ENCODE measurements at places on chromosomes 5 and 9. TPM values are rescaled to one million over a fixed set of nuclear protein-coding genes. Genes with fewer than 3 reads are reported as not detected.

Gene ENTREP1
- total RNA-seq: 3.8 TPM

Gene PAEP
- not detected for total RNA-seq

Gene SPEF2
- 3.8 TPM for total RNA-seq

DNA sequence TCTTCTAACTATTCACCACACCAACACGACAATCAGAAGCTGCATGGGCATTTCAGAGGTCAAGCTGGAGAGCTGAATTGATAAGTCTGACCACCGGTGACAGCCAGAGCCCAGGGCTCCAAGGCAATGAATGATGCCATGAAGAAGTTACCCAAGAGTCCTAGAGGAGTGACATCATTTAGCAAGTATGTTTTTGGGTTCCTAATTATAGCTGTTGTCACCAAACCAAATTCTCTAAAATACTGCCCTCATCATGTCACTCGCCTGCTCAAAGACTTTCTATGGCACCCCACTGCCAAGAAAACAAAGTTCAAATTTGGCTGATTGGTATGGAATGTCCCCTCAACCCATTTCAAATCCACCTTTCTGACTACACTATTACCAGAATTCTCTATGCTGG, 235.1 kb downstream of the SPOCK1 start:
- DNase-seq: no peak

- no peak for DNase-seq
These were observed 36.5 kb upstream of the NUDT12 start for GRCh38 chr5:103598997-103599566.

- no peak for DNase-seq
These were observed 285.3 kb downstream of the NR3C1 start for GRCh38 chr5:143118222-143118621.

DNA sequence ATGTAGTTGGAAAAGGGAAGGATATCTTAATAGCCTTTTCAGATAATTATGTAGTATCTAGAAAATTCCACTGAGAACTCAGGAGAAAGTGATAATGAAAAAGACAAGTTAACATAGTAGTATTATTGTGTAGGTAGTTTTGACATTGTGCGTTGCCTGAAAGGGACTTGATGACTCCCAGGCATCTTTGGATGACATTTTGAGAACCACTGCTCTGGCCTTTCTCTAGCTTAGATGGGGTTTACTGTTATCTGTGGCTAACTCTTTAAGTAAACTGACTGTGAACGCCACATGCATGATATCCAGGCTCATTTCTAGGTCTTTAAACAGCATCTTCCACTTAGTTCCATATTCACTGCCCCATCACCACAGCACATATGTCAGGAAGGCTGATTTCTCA, 14.4 kb upstream of the FYB1 start:
- no peak for DNase-seq

GRCh38 chr9:108568093-108568492, 287.7 kb downstream of the ACTL7B start:
- DNase-seq: no peak

DNA sequence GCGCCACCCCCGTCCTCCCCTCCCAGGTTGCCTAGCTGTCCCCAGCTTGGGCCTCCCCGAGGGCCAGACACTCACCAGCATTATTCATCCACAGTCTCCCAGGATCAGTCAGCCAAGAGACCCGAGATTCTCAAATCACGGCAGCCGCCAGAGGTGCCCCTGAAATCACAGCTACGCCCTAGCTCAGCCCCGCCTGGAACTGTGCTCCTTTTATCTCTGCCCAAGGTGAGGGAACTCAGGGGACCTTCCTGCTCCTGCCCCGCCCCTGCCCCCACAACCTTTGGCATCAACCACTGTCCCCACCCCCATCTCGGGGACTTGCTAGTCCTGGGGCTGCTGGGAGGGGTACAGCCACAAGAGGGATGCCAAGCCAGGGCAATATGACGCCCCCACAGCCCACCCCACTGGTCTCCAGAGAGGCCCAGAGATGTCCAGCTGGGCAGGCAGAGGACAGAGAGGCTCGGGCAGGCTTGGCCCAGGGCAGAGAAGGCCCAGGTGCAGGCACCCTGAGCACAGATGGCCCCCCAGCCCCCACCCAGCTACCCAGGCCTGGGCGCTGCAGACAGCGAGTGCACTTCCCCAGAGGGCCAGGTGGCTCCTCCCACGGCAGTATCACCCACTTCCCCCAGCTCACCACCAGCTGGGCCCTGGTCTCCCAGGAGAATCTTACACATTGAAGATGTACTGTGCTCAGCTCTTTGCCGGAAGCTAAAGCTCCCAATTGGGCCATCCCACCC, at the start of gene FUT7:
Gene FUT7, minus strand, starts transcription at position 185 of the 737 bp plus-strand sequence. Its CDS starts 97 bp downstream, at position 88.
- DNase-seq: no peak

DNA sequence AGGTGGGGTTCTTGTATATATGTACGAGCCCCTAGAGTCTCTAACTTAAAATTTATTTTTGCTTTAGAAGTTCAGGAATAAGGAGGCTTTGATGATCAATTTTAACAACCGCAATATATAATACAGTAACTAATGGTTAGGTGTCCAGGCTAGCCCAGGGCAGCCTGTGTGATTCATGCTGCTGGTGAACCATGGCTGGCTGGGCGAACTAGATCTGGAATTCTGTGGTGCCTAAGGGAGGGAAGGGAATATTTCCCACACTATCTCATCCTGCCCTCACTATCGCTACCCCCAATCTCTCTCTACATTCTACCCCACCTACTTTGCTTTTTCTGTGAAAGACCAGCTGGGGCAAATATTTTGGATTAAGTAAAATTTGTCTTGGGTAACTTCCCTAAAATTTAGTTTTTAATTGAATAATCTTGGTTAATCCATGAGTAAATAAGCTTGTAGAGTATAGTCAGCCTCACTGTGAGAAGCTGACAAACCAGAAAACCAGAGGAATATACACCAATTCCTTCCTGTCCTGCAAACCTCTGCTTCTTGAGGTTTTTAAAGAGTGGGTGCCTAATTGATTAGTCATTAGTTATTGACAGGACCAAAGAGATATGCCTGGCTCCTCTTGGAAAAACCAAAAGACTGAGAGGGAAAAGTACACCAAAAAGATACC, 115.1 kb upstream of the CCDC152 start:
- no peak for DNase-seq

GRCh38 chr5:152288499-152288898, 116.6 kb downstream of the NMUR2 start:
- DNase-seq: no peak

DNA sequence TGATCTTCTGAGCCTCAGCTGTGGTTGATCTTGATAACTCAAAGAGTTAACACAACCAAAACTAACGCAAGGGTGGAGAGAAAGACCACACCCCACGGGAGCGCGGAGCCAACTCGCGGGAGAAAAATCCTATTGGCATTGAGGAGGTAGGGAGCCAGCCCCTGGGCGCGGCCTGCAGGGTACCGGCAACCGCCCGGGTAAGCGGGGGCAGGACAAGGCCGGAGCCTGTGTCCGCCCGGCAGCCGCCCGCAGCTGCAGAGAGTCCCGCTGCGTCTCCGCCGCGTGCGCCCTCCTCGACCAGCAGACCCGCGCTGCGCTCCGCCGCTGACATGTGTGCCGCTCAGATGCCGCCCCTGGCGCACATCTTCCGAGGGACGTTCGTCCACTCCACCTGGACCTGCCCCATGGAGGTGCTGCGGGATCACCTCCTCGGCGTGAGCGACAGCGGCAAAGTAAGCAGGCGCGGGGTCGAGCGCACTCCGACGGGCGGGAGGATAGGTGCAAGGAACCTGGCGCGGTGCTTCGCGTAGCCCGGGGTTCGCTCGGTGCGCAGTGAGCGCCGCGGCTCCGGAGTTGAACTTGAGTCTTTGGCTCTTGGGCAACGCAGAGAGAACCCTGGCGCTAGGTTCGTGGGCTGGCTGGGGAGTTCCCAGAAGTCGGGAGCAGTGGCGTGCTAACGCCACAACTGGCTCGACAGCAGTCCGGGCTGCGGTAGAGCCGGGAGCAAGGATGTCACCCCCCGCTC, at the start of gene GDA:
Gene GDA, plus strand, starts transcription at position 210 of the 745 bp plus-strand sequence. Its CDS starts 120 bp downstream, at position 330.
- DNase-seq: peak; percentile 87

GRCh38 chr5:62538017-62538942, 40.3 kb upstream of the LRRC70 start:
- no peak for DNase-seq

Measured in chondrocyte (in vitro differentiated cells).